ENCODE measurements at places on chromosomes 7 and 10.

GRCh38 chr10:119378737-119379067 lies 163.8 kb downstream of the RGS10 start:
- DNase-seq: no peak

GRCh38 chr10:86958901-86959736 lies 720 bp downstream of the SNCG start:
- no peak for DNase-seq

- no peak for DNase-seq
Measured at GRCh38 chr7:113087071-113087998, 708 bp upstream of the GPR85 start.

- DNase-seq: no peak
Measured at GRCh38 chr7:96638669-96639068, 71.0 kb downstream of the SEM1 start.

DNA sequence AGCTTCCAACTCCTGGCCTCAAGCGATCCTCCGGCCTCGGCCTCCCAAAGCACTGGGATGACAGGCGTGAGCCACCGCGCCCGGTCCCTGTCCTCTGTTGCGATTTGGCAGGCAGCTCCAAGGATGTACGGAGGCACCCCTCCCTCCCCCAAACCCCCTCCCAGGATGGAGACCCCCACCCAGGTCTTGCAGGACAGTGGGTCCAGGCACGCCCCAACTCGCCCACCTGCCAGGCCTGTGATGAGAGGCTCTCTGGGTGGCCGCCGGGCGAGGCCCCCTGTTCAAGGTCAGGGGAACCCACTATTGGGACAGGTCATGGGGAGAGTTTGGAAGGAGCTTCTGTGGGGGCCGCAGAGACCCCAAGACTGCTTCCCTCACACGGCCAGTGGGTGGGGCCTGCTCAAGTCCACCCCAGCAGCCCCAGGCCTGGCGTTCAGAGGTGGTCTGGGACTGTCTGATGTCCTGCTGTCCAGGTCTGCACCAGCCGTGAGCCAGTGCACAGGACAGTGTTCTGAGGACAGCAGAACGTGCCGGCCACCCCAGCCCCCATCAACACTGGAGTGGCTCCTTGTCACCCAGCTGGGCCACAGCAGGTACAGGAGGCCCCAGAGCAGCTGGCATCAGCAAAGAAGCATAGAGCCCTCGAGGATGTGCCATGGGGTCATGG lies 2.5 kb downstream of the ADAP1 start:
- DNase-seq: no peak

GRCh38 chr10:99906470-99906869 lies 103.3 kb downstream of the DNMBP start:
- no peak for DNase-seq

DNA sequence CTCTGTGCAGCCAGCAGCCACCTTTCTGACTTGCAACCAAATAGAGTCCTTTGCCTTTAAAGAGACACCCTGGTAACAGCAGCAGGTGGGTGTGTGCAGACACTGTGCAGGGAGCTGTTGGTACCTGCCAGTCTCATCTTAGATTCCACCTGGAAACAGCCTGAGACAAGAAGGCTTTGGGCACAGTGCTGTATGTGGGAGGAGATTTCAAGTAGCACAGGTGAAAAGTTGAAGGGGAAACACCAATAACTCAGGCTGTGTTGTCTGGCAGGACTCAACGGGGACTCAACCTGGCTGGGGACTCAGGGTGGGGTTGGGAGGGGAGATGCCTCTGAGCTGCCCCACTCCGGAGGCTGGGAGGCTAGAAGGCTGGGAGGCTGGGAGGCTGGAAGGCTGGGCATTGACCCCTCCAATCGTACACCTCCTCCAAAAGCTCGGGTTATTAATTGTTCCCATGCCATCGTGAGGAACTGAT lies 6.7 kb downstream of the CPXM2 start:
- DNase-seq: no peak

DNA sequence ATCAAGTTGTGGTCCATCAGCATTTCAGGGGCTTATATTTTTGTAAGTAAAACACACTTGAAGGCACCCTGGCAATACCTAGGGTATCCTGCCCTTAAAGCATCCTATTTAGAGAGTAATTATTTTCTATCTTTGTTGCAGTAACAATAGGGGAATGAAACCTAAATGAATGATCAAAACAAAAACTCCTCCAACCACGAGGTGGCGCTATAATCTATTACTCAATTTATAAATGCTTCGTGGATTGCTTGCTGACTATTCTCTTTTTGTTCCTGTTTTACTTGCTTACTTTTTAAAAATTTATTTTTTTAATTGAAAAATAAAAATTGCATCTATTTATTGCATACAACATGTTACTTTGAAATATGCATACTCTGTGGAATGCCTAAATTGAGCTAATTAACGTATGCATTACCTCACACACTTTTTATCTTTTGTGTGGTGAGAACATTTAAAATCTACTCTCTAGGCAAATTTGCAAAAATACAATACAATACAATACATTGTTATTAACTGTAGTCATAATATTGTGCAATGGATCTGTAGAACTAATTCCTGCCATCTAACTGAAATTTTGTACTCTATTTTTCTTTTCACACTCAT lies 147.7 kb upstream of the BMPER start:
- DNase-seq: peak; percentile 31

GRCh38 chr7:24908727-24909126 lies 71.3 kb downstream of the OSBPL3 start:
- no peak for DNase-seq

Measured in activated CD4-positive, alpha-beta T cell treated with anti-CD3 and anti-CD28 coated beads, Interleukin-2, amount 50 U/mL, for 48 hours (primary cell).